ENCODE measurements at places on chromosomes 16 and 17. TPM values are rescaled to one million over a fixed set of nuclear protein-coding genes. Genes with fewer than 3 reads are reported as not detected.

DNA sequence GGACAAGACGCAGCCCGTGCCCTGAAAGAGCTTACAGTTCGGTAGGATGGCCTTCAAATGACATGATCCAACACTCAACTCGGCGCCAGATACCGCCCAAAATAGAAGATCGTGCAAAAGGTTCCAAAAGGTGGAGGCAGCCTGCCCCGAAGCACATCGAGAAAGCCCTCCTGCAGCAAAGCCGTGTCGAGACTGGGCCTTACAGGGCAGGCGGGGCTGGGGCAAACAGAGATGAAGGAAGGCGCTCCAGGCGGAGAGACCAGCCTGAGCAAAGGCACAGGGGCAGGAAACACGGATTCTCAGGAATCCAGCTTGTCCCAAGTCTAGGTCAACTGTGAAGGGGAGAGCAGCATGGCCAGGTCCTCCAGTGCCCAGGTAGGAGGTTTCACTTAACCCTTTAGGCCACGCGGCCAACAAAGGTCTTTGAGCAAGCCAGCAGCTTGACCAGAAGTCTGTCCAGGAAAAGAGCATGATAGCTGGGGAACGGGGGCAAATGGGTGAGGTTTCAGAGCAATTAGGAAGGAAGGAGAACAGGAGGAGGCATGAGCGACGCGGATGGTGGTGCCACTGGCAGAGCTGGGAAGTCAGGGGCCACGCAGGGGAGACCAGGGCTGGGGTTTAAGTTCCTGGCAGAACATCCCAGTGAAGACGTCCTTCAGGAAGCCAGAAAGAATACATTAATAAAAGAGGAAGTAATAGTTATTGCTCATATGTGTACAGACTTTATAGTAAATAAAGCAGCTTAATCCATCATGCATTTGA, 21.2 kb upstream of the EIF1 start:
- peak; percentile 48 for DNase-seq

DNA sequence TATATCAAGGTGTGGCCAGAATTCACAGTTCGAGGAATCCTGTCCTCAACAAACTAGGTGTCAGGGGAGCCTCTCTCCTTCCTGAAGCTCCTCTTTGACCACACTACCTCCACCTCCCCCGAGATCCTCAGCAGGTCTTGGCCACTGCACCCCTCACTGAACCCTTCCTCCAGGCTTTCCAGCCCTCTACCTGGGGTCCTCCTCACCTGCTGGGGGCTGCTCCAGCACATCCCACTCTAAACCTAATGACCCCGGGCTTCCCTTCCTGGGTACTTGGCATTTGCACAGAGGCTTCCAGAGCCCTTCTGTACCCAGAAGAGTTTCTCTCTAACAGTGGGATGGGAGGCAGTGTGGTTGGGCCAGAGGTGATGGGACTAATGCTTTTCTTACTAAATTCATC, 9.7 kb downstream of the SLC6A2 start:
- DNase-seq: no peak

GRCh38 chr16:48503336-48503735, 106.6 kb downstream of the N4BP1 start:
- no peak for DNase-seq

RCVRN gene
- total RNA-seq: not detected

GGA3 gene
- 22.3 TPM for total RNA-seq
